ENCODE measurements at places on chromosomes 3 and 15.

GRCh38 chr3:14418296-14419250 lies 16.2 kb downstream of the SLC6A6 start:
- no peak for DNase-seq

DNA sequence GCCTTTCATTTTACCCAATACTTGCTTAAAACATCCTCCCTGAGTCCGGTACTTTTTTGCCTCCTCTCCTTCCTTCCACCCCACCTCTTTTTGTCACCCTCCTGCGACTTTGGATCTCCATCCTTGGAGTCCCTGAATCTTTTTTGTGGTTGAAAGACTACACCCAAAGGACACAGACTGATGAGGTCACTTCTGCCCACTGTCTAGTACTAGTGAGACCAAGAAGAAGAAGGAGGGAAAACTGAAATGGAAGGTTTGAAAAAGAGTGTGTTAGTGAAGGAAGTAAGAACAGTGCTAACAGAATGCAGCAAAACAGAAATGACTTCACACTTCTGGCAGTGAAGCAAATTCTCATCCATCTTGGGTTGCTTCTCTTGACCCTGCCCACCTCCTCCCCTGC lies 6.6 kb downstream of the B3GNT5 start:
- DNase-seq, result no peak

DNA sequence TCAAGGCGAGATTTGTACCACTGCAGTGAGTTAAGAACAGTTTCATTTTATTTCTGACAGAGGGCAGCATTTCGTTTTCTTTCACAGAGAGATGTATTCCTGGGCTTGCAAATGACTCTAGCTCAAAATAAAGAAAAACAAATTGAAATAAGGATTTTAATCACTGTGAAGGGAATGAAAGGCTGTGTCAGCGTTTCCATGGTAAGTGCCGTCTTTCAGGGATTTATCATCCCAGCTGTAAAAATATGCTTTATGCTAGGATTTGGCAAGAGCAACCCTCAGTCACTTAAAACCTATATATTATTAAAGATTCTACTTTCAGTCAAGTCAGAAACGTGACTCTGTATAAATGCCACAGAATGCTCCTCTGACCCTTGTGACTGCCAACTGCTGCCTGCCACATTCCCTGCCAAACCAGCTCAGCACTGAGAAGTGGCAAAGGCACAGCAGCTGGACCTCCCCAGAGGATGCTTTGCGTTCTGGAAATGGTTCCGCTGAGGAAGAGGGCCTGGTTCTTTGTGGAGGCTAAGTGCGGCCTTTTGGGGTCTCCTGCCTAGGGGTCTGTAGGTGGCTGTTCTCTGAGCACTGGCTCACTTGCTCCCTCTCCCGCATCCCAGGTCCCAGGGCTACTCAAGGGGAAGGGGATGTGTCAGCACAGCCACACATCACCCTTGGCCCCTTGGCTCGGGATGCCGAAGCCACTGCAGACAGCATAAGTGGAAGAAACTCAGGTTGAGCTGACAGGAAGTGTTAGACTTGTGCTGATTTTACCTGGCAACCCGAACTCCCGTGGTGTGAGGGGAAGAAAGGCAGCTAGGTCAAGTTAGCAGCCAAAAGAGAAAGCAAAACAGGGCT lies 56.6 kb upstream of the POMGNT2 start:
- peak; percentile 32 for DNase-seq

DNA sequence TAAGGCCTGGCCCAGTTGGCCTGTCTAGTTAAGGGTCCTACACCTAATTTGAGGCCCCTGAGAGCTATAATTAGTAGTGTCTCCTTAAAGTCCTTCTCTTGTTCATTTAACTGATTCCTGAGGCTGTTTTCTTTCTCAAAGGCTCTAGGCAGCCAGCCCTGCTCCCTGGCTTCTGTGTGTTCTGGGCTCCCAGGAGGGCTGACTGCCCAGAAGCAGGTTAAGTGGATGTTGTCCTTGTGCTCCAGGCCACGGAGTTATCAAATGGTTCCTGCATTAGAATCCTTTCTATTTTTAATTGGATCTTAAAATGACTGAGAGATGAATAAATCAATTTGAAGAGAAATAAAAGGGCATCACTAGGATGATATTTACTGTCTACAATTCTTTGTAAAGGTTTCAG lies 140.0 kb downstream of the SNRK start:
- no peak for DNase-seq

DNA sequence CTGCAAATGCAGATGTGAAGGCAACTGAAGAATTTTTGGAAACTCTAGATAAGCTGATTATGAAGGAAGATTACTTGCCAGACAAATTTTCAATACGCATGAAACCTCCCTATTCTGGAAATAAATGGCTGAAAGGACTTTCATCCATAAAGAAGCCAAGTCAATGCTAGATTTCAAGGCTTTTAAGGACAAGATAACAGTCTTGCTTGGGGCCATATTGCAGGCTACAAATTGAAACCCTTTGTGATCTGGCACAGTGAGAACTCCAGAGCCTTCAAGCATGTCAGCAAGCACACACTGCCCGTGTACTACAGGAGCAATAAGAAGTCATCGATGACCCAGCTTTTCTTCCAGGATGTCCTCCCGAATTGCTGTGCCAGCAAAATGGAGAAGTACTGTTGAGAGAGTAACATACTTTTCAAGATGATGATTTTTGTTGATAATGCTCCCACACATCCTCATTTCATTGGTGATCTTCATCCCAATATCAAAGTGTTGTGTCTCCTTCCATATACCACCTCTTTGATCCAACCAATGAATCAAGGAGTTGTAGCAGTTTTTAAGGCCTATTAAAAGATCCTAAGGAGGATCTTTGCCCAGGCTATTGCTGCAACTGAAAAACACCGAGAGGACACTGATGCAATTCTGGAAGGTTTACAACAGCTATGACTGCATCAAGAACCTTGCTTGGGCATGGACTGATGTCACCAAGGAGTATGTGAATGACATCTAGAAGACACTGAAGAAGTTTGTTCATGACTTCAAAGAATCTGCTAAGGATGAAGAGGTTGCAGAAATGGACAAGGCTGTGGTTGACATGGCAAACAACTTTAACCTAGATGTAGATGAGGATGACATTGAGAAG lies 20.3 kb downstream of the CALML4 start:
- no peak for DNase-seq

DNA sequence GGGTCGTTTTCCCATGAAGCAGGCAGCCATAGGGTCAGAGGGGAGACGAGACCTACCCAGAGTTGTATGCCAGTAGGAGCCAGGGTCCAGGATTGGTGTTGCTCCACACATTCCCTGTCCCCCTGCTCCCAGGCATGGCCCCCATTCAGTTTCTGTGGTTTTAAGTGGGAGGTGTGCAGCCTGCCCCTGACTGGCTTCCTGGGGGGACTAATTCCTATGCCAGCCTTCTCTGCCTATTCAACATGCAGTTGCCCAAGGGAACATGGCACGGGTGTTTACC lies 126.3 kb downstream of the EEFSEC start:
- no peak for DNase-seq

- no peak for DNase-seq
Measured at GRCh38 chr3:137760341-137761098, 3.6 kb upstream of the SOX14 start.

- DNase-seq, result no peak
Measured at GRCh38 chr3:156689608-156690007, 15.2 kb downstream of the TIPARP start.

DNA sequence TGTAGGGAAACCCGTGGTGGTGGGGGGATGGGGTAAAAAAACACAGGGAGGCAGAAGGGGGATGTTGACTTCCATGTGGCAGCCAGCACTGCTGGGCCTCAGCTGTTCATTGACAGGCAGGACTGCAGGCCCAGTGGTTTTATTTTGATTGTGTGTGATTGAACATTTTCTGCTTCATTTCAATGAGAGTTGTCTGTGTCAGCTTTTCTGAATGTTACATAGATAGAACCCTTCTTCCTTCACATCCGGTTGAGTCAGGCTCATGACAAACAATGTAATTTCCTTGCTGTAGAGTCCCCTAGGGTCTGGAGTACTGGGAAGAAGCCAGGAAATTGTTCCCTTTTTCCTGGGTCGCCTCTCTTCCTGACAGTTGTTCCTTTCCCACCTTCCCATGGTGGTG lies 8.2 kb upstream of the RPP25 start:
- DNase-seq, result no peak

DNA sequence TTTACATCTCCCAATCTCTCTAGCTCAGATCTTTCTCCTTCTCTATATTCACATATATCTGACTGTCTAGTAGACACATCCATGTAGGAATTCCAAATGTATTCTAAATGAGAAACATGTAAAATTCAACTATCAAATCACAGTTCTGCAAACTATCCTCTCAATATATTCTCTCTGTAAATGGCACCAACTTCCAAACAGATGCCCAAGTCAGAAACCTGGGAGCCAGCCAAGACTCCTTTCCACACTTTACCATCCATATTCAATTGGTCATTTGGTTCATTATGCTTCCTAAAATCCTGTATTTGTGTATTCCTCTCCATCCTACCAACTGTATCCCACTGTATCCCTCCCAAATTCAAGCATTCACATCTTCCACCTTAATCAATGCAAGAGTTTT lies 53.0 kb upstream of the INO80 start:
- no peak for DNase-seq

- no peak for DNase-seq
Measured at GRCh38 chr15:94620632-94621031, 389.3 kb downstream of the MCTP2 start.

DNA sequence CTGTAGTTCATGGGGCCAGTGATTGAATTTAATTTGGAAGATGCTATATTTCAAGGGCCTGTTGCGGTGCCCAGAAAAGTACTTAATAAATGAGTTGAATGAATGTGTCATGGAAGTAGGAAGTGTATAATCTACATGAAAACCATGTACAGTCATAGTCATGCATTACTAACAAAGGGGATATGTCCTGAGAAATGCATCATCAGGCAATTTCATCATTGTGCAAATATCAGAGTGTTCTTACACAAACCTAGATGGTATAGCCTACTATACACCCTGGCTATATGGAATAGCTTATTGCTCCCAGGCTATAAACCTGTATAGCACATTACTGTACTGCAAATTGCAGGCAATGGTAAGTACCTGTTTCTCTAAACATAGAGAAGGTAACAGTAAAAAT lies 10.7 kb upstream of the MYO5C start:
- no peak for DNase-seq

Data from effector memory CD4-positive, alpha-beta T cell (primary cell).